ENCODE measurements at places on chromosomes 3 and 15.

DNA sequence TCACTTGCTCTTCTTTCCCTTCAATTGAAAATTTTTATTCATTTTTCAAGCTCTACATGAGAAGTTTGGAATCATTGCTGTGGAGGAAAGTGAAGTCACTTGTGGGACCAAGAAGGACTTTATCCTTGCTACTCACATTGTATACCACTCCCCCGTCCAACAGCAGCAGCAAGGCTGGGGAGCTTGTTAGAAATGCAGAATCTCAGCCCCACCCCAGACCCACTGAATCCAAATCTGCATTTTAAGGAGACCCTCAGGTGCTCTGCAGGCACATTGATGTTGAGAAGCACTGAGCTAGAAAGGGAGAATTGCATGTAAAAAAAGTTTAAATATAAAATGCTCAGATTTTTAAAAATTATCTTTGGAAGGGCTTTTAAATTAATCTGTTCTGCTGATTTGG is 202.3 kb upstream of the MRPL3 start:
- DNase-seq = no peak

DNA sequence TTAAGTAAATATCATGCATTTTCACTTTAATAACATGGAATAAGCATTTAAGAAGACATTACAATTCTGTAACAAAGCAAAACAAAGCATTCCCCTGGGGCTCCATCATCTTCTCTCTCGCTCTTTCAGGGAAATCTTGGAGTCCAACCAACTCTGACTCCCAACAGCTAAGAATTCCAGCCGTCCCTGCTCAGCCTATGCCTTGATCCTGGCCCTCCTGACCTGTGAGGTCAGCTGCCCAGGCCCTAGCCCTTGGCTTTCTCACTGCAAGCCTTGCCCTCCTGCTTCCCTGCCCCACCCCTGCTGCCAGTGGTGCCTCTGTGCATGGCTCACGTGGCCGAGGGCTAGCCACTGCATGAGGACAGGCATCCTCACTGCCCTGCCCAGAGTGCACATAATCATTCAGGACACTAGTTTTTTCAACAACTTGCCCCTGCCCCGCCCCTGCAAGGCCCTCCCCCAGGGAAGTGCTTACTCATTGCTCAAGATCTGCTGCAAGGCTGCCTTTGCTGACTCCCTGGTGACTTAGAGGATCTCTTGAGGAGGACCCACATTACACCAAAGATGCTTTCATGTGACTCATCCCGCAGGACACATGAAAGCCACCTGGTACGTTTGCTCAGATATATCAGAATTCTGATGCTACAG is 37.6 kb downstream of the MTMR10 start:
- no peak for DNase-seq

- DNase-seq = no peak
Measured at GRCh38 chr3:88189361-88189810, 39.6 kb downstream of the C3orf38 start.

DNA sequence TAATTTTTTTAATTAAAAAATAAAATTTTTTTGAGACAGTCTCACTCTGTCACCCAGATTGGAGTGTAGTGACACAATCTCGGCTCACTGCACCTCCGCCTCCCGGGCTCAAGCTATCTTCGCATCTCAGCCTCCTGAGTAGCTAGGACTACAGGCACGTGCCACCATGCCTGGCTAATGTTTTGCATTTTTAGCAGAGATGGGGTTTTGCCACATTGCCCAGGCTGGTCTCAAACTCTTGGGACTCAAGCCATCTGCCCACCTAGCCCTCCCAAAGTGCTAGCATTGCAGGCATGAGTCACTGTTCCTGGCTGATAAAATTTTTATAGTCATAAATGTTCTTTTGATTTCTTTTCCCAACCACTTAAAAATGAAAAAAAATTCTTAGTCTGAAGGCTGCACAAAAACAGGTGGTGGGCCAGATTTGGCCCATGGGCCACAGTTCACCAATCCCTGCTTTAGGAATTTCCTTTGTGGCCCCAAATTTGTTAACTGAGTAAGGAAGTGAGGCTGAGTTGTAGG is 9.2 kb downstream of the UBA5 start:
- no peak for DNase-seq

GRCh38 chr3:71358243-71358642 is 225.3 kb downstream of the FOXP1 start:
- no peak for DNase-seq

- DNase-seq = no peak
Measured at GRCh38 chr15:39030291-39031070, 465.9 kb upstream of the RASGRP1 start.

GRCh38 chr15:79408041-79408440 is 24.1 kb upstream of the MINAR1 start:
- no peak for DNase-seq

- no peak for DNase-seq
Measured at GRCh38 chr3:98402507-98402906, 12.0 kb downstream of the OR5K3 start.

GRCh38 chr15:66747223-66747622 is 45.2 kb downstream of the SMAD6 start:
- no peak for DNase-seq

- DNase-seq = no peak
Measured at GRCh38 chr3:56918111-56918568, 116.4 kb upstream of the ARHGEF3 start.

DNA sequence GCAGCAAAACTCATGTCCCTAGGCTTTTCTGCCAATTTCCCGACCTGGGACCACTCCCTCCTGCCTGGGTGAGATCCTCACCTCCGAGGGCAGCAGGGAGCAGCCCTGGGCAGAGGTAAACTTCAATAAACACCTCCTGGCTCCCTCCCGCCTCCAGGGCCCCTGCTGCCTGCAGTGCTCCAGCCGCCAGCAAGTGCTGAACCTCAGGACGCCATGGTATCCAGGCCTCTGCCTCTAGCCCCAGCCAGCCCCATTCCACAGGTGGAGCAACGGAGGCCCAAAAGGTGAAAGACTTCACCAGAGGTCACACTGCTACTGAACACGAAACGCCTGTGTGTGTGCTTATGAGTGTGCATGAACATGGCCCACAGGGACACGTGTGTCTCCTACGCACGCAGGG is 59.9 kb upstream of the LINGO1 start:
- DNase-seq = no peak

GRCh38 chr15:70182858-70183695 is 85.4 kb upstream of the TLE3 start:
- no peak for DNase-seq

GRCh38 chr3:147409143-147410115 is at the start of gene ZIC1:
TSS of gene ZIC1 (plus strand) at chr3:147409365. CDS start at chr3:147410113, 748 bp downstream.
- no peak for DNase-seq

DNA sequence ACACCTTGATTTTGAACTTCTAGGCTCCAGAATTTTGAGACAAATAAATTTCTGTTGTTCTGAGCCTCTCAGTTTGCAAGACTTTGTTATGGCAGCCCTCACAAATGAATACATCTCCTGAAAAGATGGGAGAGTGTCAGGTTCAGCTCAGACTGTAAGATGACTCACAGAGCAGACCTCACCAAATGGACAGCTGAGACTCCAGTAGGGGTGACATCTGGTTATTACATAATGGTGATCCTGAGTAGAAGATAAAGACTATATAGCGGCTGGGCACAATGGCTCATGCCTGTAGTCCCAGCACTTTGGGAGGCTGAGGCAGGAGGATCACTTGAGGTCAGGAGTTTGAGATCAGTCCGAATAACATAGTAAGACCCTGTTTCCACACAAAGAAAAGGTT is 26.2 kb upstream of the MTMR14 start:
- no peak for DNase-seq

GRCh38 chr3:29503314-29503713 is 222.4 kb downstream of the RBMS3 start:
- DNase-seq = no peak

GRCh38 chr3:123759311-123759710 is 124.8 kb downstream of the MYLK start:
- no peak for DNase-seq

- DNase-seq = no peak
Measured at GRCh38 chr3:8555725-8556472, 54.3 kb downstream of the LMCD1 start.

DNA sequence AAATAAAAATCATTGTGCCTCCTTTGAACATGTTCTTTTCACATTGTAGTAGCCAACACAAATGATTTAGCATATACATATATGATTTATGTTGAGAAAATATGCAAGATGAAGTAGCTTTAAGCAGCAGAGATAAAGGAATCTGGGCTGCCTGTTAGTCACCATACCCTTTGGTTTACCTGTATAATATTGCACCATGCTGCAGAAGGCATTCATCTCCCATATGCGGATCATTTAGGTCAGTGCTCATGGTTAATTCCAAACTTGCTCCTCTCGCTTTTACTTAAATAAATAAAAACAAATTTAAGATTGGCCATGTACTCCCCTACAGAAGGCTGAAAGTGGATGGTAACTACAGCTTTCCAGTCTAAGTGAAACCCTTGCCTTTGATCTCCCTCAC is 86.7 kb upstream of the TBL1XR1 start:
- DNase-seq = no peak

DNA sequence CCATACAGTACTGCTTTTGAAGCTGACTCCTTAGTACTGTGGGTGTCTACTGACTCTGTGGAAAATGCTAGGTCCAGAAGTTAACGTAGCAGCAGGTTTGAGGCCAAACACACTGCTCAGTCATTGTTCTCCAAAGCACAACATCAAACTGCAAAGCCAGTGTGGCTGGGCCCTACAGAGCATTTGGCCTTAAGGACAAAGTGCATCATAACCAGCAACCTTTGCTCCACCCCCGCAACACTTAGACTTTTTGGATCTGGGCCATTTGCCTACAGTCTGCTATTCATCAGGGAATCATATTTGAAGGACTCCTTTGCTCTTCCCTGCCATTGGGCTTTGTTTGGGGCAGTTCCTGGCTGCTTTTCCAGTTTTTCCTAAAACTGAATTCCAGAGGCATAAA is 43.1 kb upstream of the ARL6 start:
- DNase-seq = no peak

DNA sequence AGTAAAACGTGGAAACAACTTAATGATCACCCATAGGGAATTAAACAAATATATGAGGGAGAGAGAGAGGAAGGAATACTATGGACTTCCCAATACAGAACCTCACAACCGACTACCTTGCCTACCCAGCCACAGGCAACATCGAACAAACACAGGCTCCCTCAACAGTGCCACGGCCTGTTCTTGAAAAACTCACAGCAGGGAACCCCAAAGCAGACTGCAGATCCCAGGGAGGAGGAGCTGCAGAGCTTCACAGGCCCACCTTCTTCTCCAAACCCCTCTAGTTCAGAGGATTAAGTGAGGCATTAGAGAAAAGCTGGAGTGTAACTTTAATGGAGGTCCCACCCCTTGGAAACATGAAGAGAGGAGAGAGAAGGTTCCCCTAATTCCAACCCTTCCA is 110.2 kb downstream of the ST8SIA2 start:
- DNase-seq = no peak

DNA sequence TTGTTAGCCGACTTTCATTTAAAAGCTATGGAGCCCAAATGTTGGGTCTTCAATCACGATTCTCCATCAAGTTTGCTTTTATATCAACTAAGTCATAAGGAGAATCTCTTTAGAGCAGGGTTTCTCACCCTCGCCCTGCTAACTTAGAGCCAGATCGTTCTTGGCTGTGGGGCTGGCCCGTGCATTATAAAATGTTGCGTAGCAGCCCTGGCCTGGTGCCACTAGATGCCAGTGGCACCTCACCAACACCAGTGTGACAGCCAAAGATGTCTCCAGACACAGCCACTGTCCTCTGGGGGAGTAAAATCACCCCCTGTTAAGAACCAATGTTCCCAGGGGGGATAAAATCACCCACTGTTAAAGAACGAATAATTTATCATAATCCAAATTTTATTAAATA is 226.1 kb downstream of the OCA2 start:
- DNase-seq = no peak

DNA sequence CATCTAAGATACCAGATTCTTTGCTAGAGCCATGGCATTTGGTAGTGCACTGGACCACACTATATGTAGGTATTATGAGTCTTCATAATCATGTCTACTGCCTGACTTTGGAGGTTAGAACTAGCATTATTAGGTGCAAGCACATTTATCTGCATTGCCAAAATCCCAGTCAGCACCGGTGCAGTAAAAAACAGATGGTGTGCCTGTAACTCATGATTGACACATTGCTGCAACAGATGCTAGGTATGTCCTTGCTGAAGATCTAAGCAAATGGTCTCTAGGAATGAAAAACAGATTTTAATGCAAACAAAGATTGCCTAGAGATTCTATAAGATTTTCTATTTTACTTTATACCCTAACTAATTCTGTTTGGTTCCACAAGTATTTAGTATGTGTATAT is 47.7 kb downstream of the MYO5A start:
- DNase-seq = no peak

GRCh38 chr3:50372349-50372748 is 13.0 kb upstream of the TMEM115 start:
- no peak for DNase-seq

DNA sequence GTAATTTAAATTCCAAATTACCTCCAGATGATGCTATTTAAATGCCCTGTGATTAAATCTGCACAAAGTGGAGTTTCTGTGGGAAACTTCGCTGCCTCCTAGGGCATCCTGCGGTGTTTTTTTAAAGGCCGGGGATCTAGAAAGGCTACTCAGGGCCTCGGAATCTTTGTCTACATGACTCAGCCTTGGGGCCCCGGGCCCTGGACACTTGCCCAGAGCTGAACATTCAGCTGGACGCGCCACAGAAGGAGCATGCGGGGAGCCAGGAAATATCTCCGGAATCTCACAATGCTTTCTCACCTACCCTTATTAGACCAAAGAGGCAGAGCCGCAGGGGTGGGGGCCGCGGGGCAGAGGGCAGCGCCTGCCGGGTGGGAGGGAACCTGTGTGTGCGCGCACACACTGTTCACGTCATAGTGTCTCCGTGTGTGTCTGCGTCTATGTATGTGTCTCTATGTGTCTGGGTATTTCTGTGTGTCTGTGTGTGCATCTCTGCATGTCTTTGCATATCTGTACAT is 145.5 kb upstream of the TPM1 start:
- peak; percentile 20 for DNase-seq

GRCh38 chr3:51710631-51711351 is 3.9 kb downstream of the GRM2 start:
- no peak for DNase-seq

DNA sequence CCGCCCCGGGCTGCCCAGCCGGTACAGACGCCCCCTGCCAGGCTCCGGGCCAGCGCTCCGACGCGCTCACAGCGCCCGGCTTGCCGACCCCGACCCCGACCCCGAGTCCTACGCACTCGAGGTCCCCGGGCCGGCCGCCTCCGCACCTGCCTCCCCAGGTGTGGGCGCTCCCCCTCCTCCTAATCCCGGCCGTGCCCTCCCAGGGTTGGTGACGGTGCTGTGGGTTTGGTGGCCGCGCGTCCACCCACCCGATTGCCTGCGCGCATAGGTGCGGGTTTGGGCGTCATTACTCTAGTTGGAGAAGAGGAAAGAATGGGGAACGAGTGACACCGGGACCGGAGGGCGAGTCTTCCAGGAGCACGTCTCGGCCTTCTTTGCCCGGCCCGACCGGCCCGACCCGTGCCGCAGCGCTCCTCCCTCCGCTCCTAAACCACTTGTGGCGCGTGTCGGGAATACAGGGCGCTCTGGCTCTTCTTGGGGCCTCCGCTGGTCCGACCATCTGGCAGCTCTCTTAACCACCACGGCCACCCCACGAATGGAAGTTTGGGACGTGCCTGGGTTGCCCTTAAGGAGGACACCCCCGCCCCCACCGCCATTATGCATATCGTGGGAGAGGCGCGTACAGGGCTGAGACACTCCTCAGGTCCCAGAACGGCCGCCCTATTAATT is 810 bp upstream of the THRB start:
- no peak for DNase-seq

- DNase-seq = no peak
Measured at GRCh38 chr3:171636666-171637065, 173.6 kb downstream of the PLD1 start.

- no peak for DNase-seq
Measured at GRCh38 chr3:195085356-195086130, 185.4 kb downstream of the XXYLT1 start.

GRCh38 chr3:123334056-123334455 is 114.8 kb downstream of the ADCY5 start:
- DNase-seq = no peak

Measured in SHP77 treated with DMSO at 0.1 percent for 48 hours (cell line).